CD4-positive, alpha-beta memory T cell (primary cell): ENCODE measurements at places on chromosomes 6 and 20.

DNA sequence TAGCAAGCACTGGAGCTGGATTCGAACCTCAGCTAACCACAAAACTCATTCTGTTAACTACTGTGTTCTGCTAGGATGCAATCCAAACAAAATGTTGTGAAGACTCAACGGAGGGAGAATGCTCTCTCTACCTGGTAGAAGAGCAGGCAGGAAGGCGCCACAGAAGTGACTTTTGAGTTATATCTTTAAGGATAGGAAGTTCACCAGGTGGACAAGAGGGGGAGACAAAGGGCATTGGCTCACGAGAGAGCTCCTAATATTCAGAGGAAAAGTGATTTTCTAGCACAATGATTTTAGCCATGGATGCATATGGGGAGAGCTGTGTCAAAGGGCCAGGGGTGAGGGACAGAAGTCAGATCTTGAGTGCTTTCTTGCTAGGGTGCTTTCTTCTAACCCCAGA lies 108.4 kb upstream of the MAFB start:
- DNase-seq = no peak

- DNase-seq = peak; percentile 21
These were observed 249.5 kb downstream of the ADGRG6 start for GRCh38 chr6:142551274-142551811.

- no peak for DNase-seq
These were observed 29.0 kb upstream of the VSTM2L start for GRCh38 chr20:37873884-37874283.

GRCh38 chr6:106300944-106301343 lies 24.6 kb downstream of the ATG5 start:
- DNase-seq = peak; percentile 10
